ENCODE measurements at places on chromosomes 5 and 9.
A peak's percentile ranks its signal among the peaks of the same experiment; 100 is the strongest.

GRCh38 chr9:137619240-137620047 is 639 bp downstream of the EHMT1 start:
- peak; percentile 35 for DNase-seq

- DNase-seq = no peak
These were observed 414.1 kb downstream of the ARHGEF28 start for GRCh38 chr5:74040065-74040551.

DNA sequence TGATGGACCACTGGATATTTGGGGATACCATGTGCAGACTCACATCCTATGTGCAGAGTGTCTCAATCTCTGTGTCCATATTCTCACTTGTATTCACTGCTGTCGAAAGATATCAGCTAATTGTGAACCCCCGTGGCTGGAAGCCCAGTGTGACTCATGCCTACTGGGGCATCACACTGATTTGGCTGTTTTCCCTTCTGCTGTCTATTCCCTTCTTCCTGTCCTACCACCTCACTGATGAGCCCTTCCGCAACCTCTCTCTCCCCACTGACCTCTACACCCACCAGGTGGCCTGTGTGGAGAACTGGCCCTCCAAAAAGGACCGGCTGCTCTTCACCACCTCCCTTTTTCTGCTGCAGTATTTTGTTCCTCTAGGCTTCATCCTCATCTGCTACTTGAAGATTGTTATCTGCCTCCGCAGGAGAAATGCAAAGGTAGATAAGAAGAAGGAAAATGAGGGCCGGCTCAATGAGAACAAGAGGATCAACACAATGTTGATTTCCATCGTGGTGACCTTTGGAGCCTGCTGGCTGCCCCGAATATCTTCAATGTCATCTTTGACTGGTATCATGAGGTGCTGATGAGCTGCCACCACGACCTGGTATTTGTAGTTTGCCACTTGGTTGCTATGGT is 54.5 kb upstream of the HNRNPA0 start:
- DNase-seq = no peak

DNA sequence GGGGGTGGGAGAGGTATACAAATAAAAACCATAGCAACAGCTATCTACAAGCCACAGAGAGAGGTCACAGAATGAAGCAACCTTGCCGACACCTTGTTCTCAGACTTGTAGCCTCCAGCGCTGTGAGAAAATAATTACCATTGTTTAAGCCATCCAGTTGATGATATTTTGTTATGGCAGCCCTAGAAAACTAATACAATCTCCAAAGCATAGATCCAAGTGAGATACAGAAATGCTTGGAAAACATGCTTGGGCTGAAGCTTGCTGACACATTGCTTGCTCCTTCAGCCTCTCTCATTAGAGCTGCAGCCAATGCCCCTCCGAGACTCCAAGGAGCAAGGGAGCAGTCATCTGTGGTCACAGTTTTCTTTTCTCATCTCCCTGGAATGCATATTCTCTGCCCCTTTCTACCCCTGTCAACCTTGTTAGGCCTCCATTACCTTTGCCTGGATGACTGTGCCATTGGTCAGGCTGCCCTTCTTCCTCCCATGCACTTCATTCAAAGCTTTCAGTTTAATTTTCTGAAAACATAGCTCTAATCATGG is 401.4 kb upstream of the KLF4 start:
- no peak for DNase-seq

DNA sequence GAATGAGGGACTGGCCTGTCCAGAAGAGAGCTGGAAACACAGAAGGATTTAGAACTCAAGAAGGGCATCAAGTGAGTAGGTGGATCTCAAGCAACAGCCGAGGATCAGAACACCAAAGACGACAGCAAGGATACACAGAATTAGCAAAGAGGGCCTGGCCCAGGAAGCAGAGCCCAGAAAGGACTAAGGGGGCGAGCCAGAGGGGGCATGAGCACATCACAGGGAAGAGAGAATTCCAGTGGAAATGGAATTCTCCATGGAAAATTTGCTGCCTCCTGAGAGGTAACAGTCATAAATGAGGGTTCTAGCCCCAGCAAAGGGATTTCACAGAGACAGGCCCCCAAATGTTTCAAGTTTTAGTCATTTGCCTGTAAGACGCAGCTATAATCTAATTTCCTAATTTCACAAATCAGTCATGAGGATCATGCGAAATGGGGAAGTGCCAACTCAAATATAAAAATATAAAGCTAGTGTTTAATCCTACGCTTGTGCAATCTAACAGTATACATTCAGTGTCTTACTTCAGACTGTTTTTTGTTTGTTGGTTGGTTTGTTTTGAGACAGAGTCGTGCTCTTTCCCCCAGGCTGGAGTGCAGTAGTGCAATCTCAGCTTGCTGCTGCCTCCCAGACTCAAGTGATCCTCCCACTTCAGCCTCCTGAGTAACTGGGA is 46.7 kb downstream of the FNBP1 start:
- DNase-seq = no peak

DNA sequence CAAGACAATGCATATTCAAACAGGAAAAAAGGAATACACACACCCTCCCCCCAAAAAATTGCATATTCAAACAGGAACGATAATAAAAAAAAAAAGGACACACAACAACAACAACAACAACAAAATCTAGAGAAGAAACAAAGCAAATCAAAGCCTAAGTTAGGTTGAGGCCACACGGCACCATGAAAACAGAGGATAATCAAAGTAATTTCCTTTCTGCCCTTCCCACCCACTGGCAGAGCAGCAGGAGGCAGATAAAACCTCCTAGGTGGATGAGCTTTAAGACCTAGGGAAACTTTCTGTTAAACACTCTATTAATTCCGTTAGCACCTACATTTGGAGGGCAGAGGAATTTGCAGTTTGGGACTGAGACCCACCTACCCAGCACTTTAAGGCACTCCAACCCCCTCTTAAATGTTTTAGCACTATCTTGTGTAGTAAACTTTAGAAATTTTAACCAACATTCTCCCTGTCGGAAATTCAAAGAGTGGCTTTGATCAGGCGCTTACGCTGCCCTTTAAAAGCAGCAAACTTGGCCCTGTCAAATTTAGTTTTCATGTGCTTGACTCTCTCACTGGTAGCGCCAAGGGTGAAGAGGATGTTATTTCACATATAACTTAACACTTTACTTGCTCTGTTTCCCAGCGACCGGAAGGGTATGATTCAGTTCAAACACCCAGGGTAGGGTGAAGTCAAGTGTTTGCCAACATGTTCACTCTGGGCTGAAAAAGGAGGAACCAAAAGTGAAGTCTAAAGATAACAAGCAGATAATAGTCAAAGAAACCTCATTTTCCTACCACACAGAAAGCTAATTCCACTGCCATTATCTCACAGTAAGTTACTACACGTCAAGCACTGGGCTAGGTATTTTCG is 9.2 kb downstream of the ENC1 start:
- no peak for DNase-seq

- DNase-seq = no peak
These were observed 39.0 kb downstream of the STK10 start for GRCh38 chr5:172149073-172149472.

DNA sequence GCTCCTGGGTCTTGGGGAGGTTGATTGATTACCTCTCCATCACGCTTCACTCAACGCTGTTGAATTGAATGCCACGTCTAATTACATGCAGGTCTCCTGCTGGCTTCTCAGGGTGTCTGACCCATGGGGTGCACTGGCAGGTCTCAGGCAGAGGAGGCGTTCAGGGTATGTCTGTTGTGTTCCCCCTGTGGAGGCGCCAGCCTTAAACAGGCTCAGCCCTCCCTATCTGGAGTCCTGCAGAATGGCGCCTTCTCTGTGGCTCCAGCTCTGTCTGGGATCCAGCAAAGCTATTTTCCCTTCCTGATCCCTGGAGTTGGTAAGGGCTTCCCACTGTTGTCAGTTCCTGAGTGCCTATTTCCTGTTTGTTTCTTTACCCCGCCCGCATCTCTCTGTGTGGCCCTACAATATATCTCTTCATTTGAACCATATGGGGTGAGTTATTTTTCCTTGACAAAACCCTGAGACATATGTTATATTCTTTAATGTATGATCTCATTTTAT is 150.0 kb downstream of the NTRK2 start:
- DNase-seq = no peak

DNA sequence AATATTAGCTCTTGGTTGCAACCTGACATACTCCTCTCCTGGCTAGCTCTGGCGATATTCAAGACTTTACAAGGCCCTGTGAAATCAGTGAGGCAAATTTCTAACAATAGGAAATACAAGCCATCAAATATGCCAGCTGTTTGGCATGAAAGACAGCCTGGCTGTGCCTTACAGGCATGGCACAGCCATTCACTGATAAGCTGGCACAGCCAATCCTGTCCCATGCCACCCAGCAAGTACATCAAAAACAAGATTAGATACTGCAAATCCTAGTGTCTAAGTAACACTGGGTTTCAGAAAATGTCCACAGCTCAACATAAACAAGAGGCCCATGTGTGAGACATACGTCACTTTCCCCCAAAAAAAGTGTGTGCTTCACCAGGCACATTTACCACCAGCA is 1045.8 kb upstream of the DMAC1 start:
- DNase-seq = no peak

DNA sequence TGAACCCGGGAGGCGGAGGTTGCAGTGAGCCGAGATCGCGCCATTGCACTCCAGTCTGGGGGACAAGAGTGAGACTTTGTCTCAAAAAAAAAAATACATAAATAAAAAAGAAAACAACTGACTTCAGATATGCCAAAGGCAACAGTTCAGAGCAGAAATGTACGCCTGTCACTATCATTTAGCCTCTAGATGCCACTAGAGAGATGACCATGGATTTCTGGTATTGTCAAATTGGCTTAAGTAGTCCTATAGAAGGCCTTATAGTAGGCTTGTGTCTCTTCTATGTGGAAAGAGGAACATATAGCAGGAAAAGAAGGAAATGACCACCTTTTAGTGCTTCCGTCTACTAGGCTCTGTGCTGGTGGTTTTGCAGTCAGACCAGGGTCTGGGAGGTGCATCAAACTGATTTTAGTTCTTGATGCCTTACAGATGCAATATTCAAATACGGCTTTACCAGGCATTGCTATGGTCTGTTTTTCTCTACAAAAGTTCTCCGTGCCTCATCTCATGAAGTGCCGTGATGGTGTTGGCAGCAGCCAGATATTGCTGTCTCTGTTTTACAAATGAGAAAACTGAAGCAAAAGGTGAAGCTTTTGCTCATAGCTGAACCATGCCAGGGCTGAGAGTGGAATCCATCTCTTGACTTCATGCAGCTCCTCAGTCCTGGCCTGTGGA is 17.2 kb downstream of the AGXT2 start:
- no peak for DNase-seq

GRCh38 chr9:33506626-33507370 is 17.3 kb upstream of the ANKRD18B start:
- peak; percentile 6 for DNase-seq

- DNase-seq = no peak
These were observed 18.4 kb upstream of the DENND1A start for GRCh38 chr9:123948286-123948685.

GRCh38 chr5:1501372-1502045 is 22.3 kb downstream of the LPCAT1 start:
- no peak for DNase-seq

DNA sequence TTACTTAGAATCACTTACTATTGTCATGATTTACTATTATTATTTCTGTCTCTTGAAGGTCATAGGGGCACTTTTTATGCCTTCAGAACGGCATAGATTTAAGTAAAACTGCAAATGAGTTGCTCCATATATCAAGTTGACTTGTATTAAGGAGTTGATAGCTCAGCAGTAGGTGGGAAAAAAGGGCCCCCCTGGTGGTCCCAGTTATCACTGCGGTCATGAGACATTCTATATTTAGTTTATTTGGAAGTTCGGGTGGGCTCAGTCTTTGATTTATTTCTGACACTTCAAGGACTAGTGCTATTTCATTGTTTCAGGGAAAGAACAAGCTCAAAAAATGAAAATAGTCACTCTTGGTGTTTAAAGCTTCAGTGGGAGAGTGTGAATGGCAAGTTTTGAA is 159.3 kb downstream of the SLC24A2 start:
- no peak for DNase-seq

GRCh38 chr5:68740226-68740910 is 353.4 kb upstream of the SLC30A5 start:
- DNase-seq = no peak

GRCh38 chr5:6859023-6859422 is 145.8 kb downstream of the TENT4A start:
- DNase-seq = no peak

- DNase-seq = no peak
These were observed 122.7 kb downstream of the DENND1A start for GRCh38 chr9:123807251-123807650.

GRCh38 chr5:90645024-90645610 is 86.5 kb downstream of the ADGRV1 start:
- DNase-seq = no peak

- no peak for DNase-seq
These were observed 35.1 kb downstream of the FAM13B start for GRCh38 chr5:137997726-137998213.

GRCh38 chr9:20651939-20652338 is 29.6 kb upstream of the MLLT3 start:
- no peak for DNase-seq

DNA sequence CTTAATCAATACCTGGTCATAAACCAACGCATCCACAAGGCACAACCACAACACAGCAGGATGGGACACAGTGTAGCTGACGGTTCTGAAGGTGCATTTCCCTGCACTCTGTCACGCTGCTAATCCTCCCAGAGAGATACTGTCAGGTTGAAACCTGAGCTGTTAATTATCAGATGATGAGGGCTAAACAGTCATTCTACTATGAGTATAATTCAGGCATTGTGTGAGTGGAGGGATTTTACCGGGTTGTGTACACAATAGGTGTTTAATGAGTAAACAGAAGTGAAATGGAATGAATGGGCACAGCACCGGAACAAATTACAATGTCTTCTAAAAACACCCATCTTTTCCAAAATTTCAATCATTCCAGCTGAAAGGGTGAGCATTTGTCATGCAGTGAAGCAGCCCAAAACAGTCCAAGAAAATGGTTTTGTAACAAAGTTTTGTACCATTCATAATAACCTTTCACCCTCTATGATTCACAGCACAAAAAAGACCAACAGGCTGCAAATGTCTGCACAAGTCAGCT is 71.5 kb downstream of the ABCA1 start:
- DNase-seq = no peak

GRCh38 chr5:7816535-7816901 is 34.4 kb downstream of the CFAP90 start:
- DNase-seq = no peak

DNA sequence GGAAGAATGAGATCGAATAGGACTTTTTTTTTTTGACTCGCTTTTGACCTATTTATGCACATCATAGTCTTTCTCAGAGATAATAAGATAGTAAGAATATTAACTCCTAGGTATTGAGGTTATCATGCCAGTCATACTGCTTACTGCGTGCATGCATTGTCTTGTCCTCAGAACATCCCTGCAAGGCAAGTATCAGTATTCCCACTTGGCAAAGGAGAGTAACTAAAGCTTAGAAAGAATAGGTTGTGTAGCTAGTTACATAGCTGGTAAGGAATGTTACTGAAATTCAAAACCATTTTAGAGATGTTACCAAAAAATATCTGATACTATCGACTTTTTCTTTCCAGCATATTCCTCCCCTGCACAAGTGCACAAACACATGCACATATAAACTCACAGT is 296.1 kb upstream of the CLINT1 start:
- no peak for DNase-seq

GRCh38 chr5:171837522-171837921 is 51.9 kb downstream of the SMIM23 start:
- no peak for DNase-seq

Measured in stimulated activated CD4-positive, alpha-beta T cell treated with anti-CD3 and anti-CD28 coated beads, Interleukin-4, amount 100 ng/mL, for 1 hour (primary cell).